Naive thymus-derived CD8-positive, alpha-beta T cell (primary cell): ENCODE measurements at places on chromosomes 3 and 15. TPM values are rescaled to one million over a fixed set of nuclear protein-coding genes. Genes with fewer than 3 reads are reported as not detected.
A peak's percentile ranks its signal among the peaks of the same experiment; 100 is the strongest.

DNA sequence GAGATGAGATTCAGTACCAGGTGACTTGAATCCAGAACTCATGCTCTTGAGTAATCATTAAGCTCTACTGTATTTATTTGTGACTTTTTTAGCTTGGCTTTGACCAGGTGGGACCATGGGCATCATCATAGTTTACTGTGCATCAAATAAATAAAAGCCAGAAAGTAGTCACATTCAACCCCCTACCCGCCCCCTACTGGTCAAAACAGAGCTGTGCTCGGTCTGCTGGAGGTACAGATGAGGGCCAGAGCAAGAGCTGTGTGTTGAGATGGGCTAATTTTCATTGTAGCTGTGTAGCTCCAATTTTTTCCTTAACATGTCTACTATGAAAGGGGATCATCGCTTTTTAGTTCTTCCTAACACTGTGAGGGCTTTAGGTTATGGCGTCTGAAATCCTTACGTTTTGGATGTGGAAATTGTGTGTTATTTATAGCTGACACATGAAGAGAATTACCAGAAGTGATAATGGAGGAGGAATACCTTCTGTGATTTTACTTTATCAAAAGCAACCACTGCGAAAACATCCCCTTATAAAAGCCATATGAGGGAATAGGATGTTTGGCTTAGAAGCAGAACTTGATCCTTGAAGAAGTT lies 375.1 kb downstream of the PTPRG start:
- no peak overlapping the region for H3K4me3 ChIP-seq
- peaks cover 9% of the 10 kb centered on the region for H3K27me3 ChIP-seq
- H3K27ac ChIP-seq: no peak overlapping the region

Gene GALNT15
- not detected for total RNA-seq

GRCh38 chr3:48826451-48826850 lies 21.2 kb downstream of the PRKAR2A start:
- H3K27ac ChIP-seq: no peak overlapping the region
- H3K27me3 ChIP-seq: no peaks in the 10 kb centered on the region
- peaks cover 22% of the 10 kb centered on the region for H3K4me1 ChIP-seq
- no peak for DNase-seq
- no peak overlapping the region for H3K4me3 ChIP-seq

DNA sequence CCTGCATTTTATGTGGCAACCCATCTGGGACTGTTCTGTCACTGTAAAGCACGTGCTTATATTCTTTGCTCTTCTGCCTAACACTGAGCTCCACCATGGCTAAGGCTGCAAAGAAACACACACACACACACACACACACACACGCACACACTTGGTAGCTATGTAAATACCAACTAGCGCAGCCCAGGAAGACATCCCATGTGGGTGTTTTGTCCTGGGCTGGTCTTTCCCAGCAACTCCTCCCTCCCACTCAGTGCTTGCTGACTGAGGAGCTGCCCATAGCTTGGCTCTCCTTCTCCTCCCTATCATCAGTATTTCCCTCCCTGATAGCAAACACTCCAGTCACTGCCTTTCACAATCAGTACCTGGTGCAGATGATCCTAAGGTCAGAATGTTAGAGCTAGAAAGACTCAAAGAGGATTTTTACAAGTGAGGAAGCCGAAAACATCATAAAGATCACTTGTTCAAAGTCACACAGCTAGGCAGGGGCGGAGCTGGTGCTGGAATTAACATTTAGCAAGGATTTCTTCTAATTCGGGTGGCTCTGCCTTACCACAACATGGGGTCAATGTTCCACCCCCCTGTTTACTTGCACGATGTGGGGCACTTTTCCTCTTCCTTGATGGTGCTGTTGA lies 377.1 kb upstream of the TBL1XR1 start:
- no peak overlapping the region for H3K4me3 ChIP-seq
- DNase-seq: no peak
- H3K27me3 ChIP-seq: no peaks in the 10 kb centered on the region
- H3K4me1 ChIP-seq: peaks cover 5% of the 10 kb centered on the region

DNA sequence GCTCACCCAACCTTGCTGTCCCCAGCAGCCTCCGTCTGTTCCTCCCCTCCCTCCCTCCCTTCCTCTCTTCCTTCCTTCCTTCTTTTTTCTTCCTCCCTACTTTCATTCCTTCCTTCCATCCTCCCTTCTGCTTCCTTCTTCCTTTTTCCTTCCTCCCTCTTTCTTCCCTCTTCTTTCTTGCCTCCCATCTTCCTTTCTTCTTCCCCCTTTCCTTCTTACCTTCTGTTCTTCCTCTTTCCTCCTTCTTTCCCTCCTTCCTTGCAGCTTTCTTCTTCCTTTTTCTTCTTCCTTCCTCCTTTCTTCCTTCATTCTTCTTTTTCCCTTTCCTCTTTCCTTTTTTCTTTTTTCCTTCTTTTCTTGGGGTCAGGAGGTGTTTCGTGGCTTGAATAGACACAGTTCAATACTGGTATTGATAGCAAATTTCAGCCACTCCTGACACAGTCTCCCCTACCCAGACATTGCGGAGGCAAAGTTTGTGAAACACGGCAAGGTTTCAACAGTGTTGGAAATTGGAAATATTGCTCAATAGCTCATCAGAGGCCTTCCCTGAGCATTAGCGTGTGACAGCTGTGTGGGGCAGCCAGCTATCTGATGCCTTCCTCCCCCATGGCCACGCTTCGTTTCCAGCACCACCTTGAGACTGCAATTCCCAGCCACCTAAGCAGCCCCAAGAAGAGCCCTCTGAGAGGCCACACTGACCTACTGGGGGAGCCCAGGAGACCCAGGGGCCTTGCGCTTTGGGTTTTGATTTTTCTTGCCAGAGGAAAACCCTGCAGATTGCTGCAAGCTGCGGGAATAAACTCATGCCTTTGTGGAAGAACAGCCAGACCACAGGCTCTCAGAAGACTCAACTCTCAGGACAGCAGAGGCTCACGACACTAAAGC lies 82.2 kb downstream of the KLF15 start:
- H3K36me3 ChIP-seq: no peaks in the 10 kb centered on the region
- no peak for DNase-seq
- H3K4me3 ChIP-seq: no peak overlapping the region
- H3K4me1 ChIP-seq: no peaks in the 10 kb centered on the region

DNA sequence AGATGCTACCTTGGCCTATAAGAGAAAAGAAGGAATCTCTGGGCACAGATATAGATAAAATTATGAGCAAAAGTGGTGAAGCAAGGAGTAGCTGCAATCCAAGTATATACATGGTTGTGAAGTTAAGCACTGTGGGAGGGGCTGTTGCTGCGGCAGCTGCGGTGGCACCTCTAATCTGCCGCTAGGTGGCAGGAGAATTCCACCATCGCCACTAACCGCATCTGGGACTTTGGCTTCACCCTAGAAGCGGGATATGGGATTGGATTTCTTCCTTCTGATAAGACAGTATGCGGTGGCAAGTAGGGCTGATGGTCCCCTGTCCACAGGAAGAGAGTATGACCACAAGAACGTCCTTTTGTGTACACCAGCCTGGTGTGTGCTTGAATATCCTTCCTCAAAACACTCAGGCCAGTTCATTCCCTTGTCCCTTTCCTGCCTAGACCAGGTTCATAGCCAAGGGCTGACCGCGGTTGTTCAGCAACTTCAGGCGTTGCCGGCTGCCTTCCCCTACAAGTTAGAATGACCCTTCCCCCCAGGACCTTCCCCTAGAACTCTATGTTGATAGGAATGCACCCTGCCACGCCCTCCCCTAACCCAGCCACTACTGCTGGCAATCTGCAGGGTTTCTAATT lies 5.1 kb downstream of the MAGEL2 start:
- H3K4me1 ChIP-seq: no peaks in the 10 kb centered on the region
- no peaks in the 10 kb centered on the region for H3K36me3 ChIP-seq
- no peak overlapping the region for H3K4me3 ChIP-seq
- DNase-seq: no peak
- peaks cover 9% of the 10 kb centered on the region for H3K27me3 ChIP-seq

DNA sequence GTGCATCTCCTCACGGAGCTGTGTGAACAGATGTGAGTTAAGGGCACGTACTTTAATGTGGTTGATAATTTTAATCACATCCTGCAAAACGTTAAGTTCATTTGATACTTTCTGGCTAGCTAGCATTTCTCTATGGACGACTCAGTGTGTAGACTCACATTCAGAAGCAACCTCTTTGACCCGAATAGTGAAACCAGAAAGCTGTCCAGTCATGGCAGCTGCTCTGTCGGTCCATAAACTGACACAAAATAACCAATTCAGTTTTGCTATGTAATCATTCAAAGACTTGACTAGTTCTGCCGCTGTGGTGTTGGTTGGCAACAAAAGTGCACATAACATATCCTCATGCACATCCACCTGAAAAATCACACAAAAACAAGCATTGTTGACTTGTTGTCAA lies 3.7 kb upstream of the GFM1 start:
- DNase-seq: no peak
- no peak overlapping the region for H3K27ac ChIP-seq
- no peaks in the 10 kb centered on the region for H3K36me3 ChIP-seq
- no peaks in the 10 kb centered on the region for H3K27me3 ChIP-seq
- no peak overlapping the region for H3K4me3 ChIP-seq

- H3K27me3 ChIP-seq: peaks cover 9% of the 10 kb centered on the region
- no peaks in the 10 kb centered on the region for H3K36me3 ChIP-seq
- H3K4me3 ChIP-seq: no peak overlapping the region
- H3K4me1 ChIP-seq: peaks cover 6% of the 10 kb centered on the region
- DNase-seq: no peak
- H3K27ac ChIP-seq: no peak overlapping the region
Observed at GRCh38 chr3:125967156-125967555, 1.8 kb upstream of the ROPN1B start.

DNA sequence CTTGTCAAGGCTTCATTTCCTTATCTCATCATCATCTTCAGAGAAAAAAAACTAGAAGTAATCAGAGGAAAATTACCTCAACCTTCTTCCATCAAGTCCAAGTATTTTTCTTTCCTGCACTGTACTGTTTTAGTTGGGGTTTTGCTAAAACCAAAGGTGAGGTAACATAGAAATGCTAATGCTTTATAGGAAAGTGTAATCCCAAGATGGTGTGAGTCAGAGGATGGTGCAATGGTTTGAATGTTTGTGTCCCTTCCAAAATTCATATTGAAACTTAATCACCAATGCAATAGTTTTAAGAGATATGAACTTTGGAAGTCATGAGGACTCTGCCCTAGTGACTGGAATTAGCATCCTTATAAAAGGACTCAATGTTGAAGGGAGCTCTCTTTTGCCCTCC lies 79.5 kb downstream of the KBTBD8 start:
- peaks cover 4% of the 10 kb centered on the region for H3K4me1 ChIP-seq
- peaks cover 16% of the 10 kb centered on the region for H3K36me3 ChIP-seq
- peaks cover 9% of the 10 kb centered on the region for H3K27me3 ChIP-seq
- DNase-seq: no peak

Gene CSTA
- total RNA-seq: not detected

- no peaks in the 10 kb centered on the region for H3K27me3 ChIP-seq
- DNase-seq: no peak
- H3K4me1 ChIP-seq: peaks cover 22% of the 10 kb centered on the region
- H3K36me3 ChIP-seq: peaks cover 4% of the 10 kb centered on the region
- no peak overlapping the region for H3K27ac ChIP-seq
Observed at GRCh38 chr15:75091814-75092213, 68.4 kb downstream of the PPCDC start.

GRCh38 chr3:40523781-40524180 lies 979 bp upstream of the ZNF621 start:
- DNase-seq: no peak
- H3K27ac ChIP-seq: peak overlapping the region; percentile 98
- peaks cover 18% of the 10 kb centered on the region for H3K36me3 ChIP-seq
- peaks cover 32% of the 10 kb centered on the region for H3K4me1 ChIP-seq

DNA sequence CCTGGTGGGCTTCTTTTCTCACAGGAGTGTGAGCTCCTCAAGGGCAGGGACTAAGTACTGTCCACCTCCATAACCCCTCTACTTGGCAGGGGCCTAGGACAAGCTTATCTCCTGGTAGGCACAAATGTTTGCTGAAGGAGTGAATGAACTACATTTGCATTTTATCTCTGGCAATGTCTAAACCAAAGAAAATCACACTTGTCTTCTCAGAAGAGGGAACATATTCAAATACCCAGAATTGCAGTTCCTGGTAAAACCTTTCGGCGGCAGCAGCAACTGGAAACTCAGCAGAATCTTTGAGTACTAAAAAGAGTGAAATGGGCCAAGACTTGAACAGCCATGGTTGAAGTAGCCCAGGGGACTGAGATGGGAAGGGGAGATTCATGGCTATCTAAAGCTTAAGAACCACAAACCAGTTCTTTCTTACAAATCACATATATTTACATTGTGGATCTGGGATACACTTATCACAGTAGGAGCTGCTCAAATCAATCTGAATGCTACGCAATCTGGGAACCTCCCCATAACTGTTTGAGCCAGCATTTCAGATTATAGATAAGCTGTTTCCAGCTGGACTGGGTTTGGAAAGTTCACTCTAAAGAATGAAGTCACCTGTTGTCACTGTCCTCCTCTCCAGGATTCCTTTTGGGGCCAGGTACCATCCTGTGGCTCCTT lies 18.7 kb upstream of the PTPN9 start:
- H3K36me3 ChIP-seq: peaks cover 74% of the 10 kb centered on the region
- H3K27ac ChIP-seq: peak overlapping the region; percentile 29
- peaks cover 14% of the 10 kb centered on the region for H3K4me1 ChIP-seq
- DNase-seq: peak; percentile 28

DNA sequence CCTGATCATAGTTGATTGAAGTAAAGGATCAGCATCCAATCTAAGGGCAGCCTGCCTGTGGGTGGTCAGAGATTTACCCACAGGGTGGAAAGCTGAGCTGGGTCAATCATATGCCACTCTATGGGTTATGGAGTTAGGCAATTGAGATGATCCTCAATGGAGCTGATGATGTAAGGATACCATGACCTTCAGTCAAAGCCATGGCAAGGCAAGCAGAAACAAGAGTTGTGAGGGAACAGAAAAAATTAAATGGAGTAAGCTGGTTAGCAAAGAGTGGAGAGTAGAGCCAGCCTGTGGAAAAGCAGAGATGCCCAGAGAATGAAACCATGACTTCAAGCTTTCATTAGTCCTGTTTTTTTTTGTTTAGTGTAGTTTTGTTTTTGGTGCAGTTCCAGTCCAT lies 5.7 kb upstream of the IQGAP1 start:
- peaks cover 21% of the 10 kb centered on the region for H3K4me1 ChIP-seq
- H3K4me3 ChIP-seq: no peak overlapping the region
- no peak overlapping the region for H3K27ac ChIP-seq
- H3K36me3 ChIP-seq: no peaks in the 10 kb centered on the region

DNA sequence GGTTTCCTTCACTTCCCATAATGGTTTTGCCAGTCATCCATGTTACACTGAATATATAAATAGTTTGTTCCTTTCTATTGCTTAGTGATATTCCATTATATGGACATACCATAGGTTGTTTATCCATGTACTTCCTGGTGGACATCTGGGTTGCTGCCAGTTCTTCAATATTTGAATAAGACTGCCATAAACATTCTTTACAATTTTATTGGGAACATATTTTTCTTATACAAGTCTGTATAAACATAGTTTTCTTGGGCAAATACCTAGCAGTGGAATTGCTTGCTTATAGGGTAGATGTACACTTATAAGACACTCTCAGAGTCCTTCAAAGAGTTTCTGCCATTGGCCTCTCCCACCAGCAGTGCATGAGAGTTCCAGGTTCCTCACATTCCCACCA lies 231.4 kb downstream of the OPA1 start:
- H3K27me3 ChIP-seq: peaks cover 15% of the 10 kb centered on the region
- no peak overlapping the region for H3K4me3 ChIP-seq
- no peak overlapping the region for H3K27ac ChIP-seq
- no peaks in the 10 kb centered on the region for H3K36me3 ChIP-seq
- H3K4me1 ChIP-seq: no peaks in the 10 kb centered on the region
